ENCODE measurements at places on chromosomes 1 and 21. TPM values are rescaled to one million over a fixed set of nuclear protein-coding genes. Genes with fewer than 3 reads are reported as not detected.

Gene FMO1
- total RNA-seq = not detected

Gene TAS1R1
- not detected for total RNA-seq

Gene TTLL7
- total RNA-seq = 3.2 TPM

Gene SLC25A24
- total RNA-seq = 20.7 TPM
